ENCODE measurements at places on chromosomes 2 and 18. TPM values are rescaled to one million over a fixed set of nuclear protein-coding genes. Genes with fewer than 3 reads are reported as not detected.

Gene ASB3
- 30.3 TPM for total RNA-seq

Gene ERFE
- 0.65 TPM for total RNA-seq

Gene EIF5B
- total RNA-seq = 19.1 TPM

Gene CIDEA
- 0.19 TPM for total RNA-seq

Gene RAD51AP2
- not detected for total RNA-seq

Gene LONRF2
- total RNA-seq = not detected

Gene NTSR2
- not detected for total RNA-seq

Gene TSPYL6
- total RNA-seq = not detected

Gene RESP18
- not detected for total RNA-seq

Gene MEP1B
- total RNA-seq = 0.25 TPM

Gene AFF3
- total RNA-seq = 0.19 TPM

Gene SERPINB10
- not detected for total RNA-seq

Gene UGT1A10
- total RNA-seq = not detected

Gene AQP12A
- not detected for total RNA-seq

Gene TDRD15
- total RNA-seq = not detected

Gene ERICH2
- total RNA-seq = not detected

Gene FOXI3
- not detected for total RNA-seq

Gene CYBRD1
- 22.2 TPM for total RNA-seq

Gene ANKRD30BL
- not detected for total RNA-seq

Gene SNTG2
- not detected for total RNA-seq

Gene TMEFF2
- total RNA-seq = under 0.01 TPM

Gene KANSL1L
- 8.7 TPM for total RNA-seq

Gene ASXL2
- 15.5 TPM for total RNA-seq

Gene NPAS2
- total RNA-seq = 1.1 TPM

Gene CGREF1
- 2.3 TPM for total RNA-seq

Gene ZNF521
- 48.9 TPM for total RNA-seq
